AG09309 (cell line): ENCODE measurements at places on chromosomes 2 and 18.

DNA sequence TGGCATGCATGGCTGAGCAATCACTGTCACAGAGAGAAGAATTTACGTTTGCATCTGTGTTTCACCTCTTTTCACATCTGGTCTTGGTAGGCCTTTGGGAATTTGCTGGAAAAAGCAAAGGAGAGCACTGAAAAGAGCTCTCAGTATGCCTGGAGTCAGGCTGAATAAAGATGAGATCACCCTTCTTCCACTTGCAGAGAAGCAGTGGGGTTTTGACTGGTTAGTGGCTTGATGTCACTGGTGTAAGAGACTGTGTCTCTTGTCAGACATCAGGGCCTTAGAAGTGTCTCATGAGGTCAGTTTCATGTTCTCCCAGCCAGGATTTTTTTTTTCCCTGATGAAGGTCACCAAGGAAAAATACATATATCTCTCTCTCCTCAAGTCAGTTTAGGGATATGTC is 353.8 kb downstream of the INSIG2 start:
- no peak for DNase-seq

GRCh38 chr2:86050301-86050700 is 55.4 kb downstream of the POLR1A start:
- DNase-seq = no peak

GRCh38 chr2:8416001-8416571 is 265.8 kb upstream of the ID2 start:
- no peak for DNase-seq

DNA sequence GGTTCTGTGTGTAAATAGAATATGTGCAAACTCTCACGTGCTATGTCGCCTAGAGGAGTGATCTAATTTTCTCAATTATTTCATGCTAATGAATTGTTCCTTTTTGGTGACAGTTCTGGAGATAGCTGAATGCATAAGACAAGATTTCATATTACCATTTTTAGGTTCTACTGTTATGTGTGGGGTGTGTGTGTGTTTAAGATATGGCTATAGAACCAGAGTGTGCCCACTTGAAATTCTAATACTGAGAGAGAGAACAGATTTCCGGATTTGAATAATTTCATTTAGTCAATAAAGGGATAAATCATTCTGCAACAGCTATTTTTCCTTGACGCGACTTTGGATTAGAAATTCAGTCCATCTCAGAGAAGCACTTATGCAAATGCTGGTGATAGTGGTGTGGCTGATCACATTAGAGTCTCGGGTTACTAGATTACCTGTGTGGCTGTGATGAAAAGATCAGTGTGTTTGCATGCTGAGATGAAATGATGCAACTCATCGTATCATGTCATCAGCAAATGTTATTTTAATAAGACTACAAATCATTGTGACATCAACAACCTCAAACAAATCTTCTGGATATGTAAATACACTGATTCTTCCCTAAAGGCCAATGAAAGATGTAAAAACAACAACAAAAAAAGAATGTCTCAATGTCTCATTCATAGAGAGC is 415.9 kb downstream of the EPHA4 start:
- DNase-seq = no peak

DNA sequence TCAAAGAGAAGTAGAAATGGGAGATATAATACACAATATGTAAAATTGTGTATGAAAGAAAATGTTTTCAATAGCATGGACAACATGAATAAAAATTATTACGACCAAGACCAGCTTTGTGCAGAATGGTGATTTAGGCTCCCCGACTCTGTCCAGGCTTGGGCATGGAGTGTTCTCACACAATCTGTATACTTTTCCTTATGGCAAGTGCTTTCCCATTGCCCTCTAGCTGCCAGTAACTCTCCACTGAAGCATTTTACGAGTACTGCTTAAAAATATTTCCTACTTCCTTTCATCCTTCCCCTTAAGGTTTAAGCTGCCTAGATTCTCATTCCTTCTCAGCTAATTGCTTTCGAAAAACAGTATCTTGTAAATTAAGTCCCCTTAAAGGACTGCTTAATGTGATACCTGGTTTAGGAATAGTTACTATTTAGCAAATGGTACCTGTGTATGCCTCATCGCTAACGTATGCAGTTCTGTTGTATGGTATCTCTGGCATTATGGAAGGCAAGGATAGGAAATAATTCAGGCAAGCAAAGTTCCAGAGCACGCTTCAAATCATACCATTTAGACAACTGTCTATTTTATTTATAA is 714.6 kb downstream of the ERBB4 start:
- no peak for DNase-seq

DNA sequence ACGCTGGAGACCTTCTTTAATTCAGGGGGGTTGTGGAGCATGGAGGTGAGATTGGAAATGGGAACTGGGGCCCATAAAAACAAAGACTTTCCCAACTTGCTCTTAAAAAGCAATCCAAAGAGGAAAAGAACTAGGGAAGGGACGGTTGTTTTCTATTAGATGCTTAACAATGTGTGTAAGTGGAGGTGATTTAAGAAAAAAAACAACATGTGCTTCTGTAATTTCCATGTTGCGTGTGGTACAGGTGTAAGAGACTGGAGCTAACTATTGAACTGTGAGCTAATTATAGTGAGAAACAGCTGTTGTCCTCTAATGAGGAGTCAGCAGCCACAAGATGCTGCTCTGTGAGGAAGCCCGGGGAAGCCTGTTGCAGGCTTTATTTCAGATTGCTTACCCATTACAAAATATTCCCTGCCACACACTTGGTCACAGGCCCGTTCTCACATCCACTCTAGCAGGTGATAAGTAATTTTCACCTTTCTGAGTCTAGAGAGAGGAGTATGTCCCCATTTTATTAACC is 280.6 kb upstream of the PARD3B start:
- no peak for DNase-seq

DNA sequence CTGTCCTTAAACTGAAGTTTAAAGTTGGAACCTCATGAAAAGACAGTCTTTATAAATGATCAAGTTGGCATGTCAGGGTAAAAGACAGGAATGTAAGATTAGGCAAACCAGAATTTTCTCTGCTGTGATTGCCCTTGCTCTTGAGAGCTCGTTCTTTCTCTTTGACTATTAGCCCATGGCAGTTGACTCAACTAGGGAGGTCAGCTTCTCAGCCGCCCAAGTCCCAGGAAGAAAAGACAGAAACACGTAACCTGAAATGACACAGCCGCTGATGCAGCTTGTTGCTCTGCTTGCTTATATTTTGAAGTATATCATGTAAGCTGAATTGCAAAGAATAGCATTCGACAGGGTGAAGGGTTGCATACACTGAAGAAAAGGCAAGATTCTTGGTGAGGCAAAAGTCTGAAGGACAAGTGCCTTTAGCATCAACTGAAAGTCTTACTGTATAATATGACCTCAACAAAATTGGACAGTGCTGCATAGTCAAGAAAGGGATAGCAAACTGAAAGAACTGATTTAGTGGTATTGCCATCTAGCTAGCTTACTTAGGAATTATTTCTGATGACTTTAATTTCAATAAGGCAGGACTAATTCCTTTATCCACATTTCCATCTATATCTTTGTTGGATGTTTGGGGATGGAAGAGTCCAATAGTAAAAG is 54.7 kb downstream of the ARHGAP15 start:
- no peak for DNase-seq

DNA sequence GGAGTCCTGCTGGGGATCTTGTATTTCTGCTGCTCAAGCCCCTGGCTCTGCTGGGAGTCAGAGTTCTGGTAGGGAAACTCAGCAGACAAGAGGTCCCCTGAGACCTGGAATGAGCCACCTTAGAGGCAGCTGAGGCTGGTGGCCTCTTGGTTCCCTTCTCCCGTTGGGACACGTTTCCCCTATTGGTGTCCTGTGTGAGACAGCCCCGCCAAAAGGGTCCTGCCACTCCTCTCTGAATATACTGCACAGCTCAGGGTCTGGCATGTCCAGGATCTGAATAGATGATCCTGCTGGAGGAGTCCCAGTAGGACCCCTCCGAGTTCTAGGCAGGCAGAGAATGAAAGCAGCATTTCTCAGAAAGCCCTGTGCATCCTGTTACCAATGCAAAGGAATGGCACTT is 2.0 kb upstream of the RALB start:
- DNase-seq = no peak

- DNase-seq = no peak
Measured at GRCh38 chr18:58337686-58338085, 291.2 kb downstream of the ALPK2 start.

- DNase-seq = no peak
Measured at GRCh38 chr18:2908166-2908945, 61.5 kb downstream of the EMILIN2 start.

DNA sequence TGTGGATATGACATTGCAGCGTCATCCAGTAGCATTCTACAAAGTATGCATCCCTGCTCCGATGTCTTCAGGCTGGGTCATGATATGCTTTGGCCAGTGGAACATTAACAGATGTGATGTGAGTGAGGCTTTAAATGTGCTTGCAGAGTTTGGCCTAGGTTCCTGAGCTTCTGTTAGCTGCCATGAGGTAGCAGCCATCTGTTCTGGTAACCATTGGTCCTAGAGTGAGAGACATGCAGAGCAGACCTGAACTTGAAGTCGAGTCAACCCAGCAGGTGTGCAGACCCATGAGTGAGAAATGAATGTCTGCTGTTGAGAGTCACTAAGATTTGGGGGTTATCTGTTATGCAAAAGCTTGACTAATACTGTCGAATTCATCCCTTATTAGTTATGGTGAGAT is 73.8 kb upstream of the NABP1 start:
- no peak for DNase-seq

DNA sequence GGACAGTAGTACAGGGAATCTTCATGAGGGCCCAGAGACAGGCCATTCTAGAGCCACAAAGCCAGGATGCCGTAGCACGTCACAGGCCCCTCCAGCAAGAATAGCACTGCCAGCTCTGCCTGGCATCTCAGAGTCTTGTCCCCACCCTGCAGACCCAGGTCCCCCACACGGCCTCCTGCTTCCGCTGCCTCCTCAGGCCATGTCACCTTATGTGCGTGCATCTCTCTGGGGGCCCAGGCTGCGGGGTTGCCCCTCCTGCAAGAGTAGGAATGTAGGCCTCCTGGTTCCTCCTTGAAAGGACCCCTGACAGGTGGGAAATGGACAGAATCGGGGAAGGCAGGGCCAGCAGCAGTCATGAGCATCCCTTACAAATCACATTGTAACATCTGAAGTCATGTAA is 49.8 kb downstream of the ADI1 start:
- no peak for DNase-seq

GRCh38 chr18:31100436-31101182 is 1.6 kb downstream of the DSC2 start:
- DNase-seq = no peak

- no peak for DNase-seq
Measured at GRCh38 chr2:46569766-46570165, 90.4 kb downstream of the TMEM247 start.

DNA sequence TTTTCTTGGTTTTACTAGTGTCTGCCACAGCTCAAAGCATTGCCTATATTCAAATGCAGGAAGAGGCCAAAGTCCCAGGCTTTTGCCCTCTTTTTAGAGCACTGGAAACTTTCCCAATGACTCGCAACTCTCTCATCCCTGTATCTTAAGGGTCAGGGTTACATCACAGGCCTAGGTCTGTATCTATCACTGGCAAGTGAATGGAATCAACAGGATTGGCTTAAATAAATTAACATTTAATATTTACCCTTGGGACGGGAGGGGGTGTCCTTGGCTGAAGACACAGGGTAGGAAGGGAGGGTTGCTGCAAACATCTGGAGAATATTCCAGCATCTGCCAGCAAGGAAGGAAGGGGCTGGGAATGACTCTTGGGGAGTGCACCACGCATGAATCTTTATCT is 242.6 kb downstream of the SLC4A3 start:
- DNase-seq = no peak

DNA sequence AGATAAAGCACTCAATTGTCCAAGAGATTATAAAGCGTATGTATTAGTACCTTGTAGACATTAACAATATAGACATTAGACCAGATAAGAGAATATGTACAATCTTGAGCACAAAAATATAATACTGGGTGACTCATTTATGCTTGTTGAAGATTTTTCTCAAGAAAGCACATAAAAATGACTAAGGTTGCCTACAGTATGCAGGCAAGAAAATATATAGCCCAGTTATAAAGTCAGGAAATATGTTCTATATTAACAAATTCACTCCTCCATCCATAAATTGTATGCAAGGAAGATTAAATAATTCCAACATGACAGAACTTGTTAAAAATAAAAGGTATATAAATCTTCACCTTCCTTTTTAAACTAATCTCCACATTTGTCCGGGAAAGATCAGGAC is 356.4 kb upstream of the SLC39A10 start:
- DNase-seq = no peak

GRCh38 chr2:19656011-19656410 is 245.8 kb downstream of the TTC32 start:
- no peak for DNase-seq

DNA sequence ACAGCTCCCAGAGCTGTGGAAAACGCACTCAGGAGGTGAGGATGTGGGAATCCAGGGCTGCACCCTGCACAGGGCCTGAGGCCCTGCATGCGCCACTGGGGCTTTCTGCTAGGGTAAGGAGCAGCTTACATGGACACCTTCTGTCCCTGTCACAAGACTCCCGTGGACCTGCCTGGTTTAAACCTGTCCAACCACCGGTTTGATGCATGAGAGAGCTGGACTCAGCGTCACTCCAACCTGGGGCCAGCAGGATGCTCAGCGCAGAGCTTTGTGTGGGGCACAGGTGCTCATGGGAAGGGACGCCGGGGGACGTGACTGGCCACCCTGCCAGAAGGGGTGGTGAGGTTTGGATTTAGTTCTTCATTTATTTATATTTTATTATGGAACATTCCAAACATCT is 24.2 kb downstream of the SNORC start:
- DNase-seq = no peak
